ENCODE measurements at places on chromosomes 3 and 15. TPM values are rescaled to one million over a fixed set of nuclear protein-coding genes. Genes with fewer than 3 reads are reported as not detected.
A peak's percentile ranks its signal among the peaks of the same experiment; 100 is the strongest.

The CALML4 gene
- 0.36 TPM for total RNA-seq

The CCR5 gene
- total RNA-seq: not detected

The LRTM1 gene
- total RNA-seq: not detected

The AMT gene
- 0.36 TPM for total RNA-seq

The SV2B gene
- total RNA-seq: not detected

The SOX14 gene
- not detected for total RNA-seq

- no peaks in the 10 kb centered on the region for H3K27me3 ChIP-seq
- DNase-seq: peak; percentile 73
- H3K4me3 ChIP-seq: no peak overlapping the region
- peaks cover 13% of the 10 kb centered on the region for H3K4me1 ChIP-seq
- H3K36me3 ChIP-seq: peaks cover 1% of the 10 kb centered on the region
Measured at GRCh38 chr3:119304201-119304713, 10.1 kb downstream of the ARHGAP31 start.

GRCh38 chr15:33329457-33329856 lies 18.7 kb downstream of the RYR3 start:
- H3K27ac ChIP-seq: no peak overlapping the region
- no peak for DNase-seq
- peaks cover 3% of the 10 kb centered on the region for H3K27me3 ChIP-seq
- no peaks in the 10 kb centered on the region for H3K36me3 ChIP-seq
- no peak overlapping the region for H3K4me3 ChIP-seq

DNA sequence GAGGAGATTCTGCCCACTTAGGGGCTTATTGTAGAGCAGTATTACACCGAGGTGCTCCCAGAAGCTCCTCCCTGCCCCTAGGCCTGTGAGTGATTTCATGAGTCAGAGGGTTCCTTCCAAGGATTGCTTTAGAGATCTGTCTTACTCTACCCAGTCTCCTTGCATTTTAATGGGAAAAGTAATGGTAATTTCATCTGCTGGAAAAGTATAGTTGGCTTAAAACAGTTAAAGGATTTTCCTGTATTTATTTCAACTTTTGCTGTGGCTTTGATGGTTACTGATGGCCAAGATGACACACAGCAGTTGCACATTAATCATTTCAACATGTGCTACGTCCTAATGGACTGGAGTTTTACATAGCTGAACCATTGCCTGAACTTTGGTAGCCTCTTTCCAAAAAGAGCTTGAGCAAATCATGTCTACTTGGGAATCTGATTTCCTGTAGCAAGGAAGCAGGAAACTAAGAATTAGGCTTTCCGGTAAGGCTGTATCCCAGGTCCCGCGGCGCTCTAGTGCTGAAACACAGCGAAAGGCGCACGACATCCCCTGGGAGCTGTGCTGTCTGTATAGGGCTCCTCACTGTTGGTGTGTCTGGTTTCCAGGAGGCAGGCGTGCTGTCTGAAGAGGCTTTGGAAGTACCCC lies 9.2 kb upstream of the PGPEP1L start:
- H3K36me3 ChIP-seq: no peaks in the 10 kb centered on the region
- H3K4me3 ChIP-seq: no peak overlapping the region
- no peaks in the 10 kb centered on the region for H3K4me1 ChIP-seq

GRCh38 chr3:23761440-23761896 lies 44.3 kb upstream of the UBE2E1 start:
- H3K4me3 ChIP-seq: no peak overlapping the region
- H3K4me1 ChIP-seq: peaks cover 4% of the 10 kb centered on the region
- H3K27ac ChIP-seq: no peak overlapping the region
- no peaks in the 10 kb centered on the region for H3K36me3 ChIP-seq
- DNase-seq: peak; percentile 55

GRCh38 chr3:194632809-194633348 lies 340 bp downstream of the TMEM44 start:
- H3K36me3 ChIP-seq: peaks cover 18% of the 10 kb centered on the region
- no peaks in the 10 kb centered on the region for H3K27me3 ChIP-seq
- H3K27ac ChIP-seq: peak overlapping the region; percentile 64
- H3K4me3 ChIP-seq: peak overlapping the region; percentile 75

GRCh38 chr3:111311709-111312235 lies 230.2 kb upstream of the CD96 start:
- no peak overlapping the region for H3K4me3 ChIP-seq
- DNase-seq: peak; percentile 38
- no peaks in the 10 kb centered on the region for H3K27me3 ChIP-seq
- H3K27ac ChIP-seq: no peak overlapping the region
- H3K36me3 ChIP-seq: no peaks in the 10 kb centered on the region
- peaks cover 8% of the 10 kb centered on the region for H3K4me1 ChIP-seq

GRCh38 chr15:34759347-34759746 lies 4.5 kb upstream of the GJD2 start:
- peaks cover 44% of the 10 kb centered on the region for H3K27me3 ChIP-seq
- DNase-seq: no peak
- H3K4me1 ChIP-seq: no peaks in the 10 kb centered on the region
- no peak overlapping the region for H3K27ac ChIP-seq
- no peaks in the 10 kb centered on the region for H3K36me3 ChIP-seq
- H3K4me3 ChIP-seq: no peak overlapping the region

DNA sequence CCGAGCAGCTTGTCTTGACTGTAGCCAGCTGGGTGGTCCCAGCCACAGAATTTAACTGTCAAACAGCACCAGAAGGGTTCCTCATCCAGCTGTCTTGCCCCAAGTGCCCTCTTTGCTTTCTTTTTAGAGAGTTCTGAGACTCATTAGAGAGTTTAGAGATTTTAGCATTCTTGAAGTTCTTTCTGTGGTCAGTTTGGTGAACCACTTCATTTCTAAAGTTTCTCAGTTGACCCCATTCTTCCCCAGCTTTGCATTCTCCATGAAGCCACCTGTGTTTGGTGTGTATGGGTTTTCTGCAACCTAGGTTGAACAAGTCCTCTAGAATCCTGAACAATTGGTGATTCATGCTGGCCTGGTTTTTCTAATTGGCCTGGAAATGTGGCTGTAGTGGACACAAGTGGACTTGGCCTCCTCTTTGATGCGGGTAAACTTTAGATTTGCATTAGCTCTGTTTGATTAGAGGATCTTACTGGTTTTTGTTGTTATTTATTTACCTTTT lies 33.7 kb downstream of the FLNB start:
- no peaks in the 10 kb centered on the region for H3K27me3 ChIP-seq
- H3K27ac ChIP-seq: peak overlapping the region; percentile 28

DNA sequence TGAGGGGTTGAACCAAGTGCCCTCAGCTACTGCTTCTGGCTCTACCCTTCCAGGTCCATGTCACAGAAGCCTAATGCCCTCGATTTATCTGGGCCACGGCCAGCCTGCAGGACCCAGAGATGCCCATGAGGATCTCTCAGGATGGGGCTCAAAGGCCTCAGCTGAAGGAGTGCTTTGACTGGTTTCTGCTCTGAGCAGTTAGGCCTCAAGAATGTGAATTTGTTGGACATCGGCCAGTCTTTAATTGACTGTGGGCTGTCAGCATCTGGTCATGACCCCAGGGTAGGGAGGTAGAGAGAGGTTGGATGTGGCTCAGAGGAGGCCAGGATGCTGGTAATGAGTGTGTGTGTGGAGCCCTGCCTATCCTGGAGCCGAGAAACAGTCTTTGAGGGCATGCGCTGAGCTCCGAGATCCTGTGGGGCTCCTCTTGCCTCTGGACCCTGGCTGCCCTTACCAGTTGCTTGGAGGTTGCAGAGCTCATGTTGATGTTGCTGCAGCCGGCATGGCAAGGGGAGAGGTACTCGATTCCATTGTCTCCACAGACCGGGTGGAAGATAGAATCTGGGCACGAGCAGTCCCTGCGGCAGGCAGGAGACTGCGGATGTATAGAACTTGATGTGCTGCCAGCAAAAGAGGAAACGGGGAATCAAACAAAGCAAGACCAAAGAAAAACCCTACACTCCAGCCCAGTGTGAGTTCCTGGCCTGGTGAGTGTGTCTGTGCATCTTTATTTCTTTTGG lies 49.1 kb upstream of the RAB6B start:
- H3K36me3 ChIP-seq: no peaks in the 10 kb centered on the region
- H3K27ac ChIP-seq: peak overlapping the region; percentile 14
- peak; percentile 69 for DNase-seq
- no peaks in the 10 kb centered on the region for H3K27me3 ChIP-seq

GRCh38 chr3:182964179-182964578 lies 16.2 kb downstream of the DCUN1D1 start:
- H3K4me1 ChIP-seq: peaks cover 10% of the 10 kb centered on the region
- no peaks in the 10 kb centered on the region for H3K27me3 ChIP-seq
- no peak for DNase-seq
- H3K4me3 ChIP-seq: no peak overlapping the region

Measured in IMR-90 (cell line).